Stimulated activated CD8-positive, alpha-beta memory T cell treated with anti-CD3 and anti-CD28 coated beads, Interleukin-15, amount 100 ng/mL, for 48 hours (primary cell): ENCODE measurements at places on chromosomes 4 and X.

GRCh38 chr4:145944886-145945285 lies 6.3 kb upstream of the ZNF827 start:
- no peak for DNase-seq

DNA sequence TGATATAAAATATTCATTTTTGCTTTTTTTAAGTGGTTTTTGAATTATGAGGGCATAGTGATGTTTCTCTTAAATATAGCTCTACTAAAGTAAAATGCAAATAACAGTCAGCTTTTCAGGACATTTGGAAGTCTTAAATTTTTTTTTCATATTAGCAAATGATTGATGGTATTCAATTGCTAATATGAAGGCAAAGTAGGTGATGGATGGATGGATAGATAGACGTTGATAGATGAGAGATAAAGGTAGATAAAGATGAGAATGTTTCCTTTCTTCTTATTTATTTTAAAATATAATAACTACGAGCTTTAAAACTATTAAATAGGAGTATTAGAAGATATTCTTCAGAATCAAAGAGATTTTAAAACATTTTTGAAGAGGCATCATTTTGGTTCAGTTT lies 83.7 kb downstream of the FBXO8 start:
- no peak for DNase-seq

- DNase-seq = no peak
Measured at GRCh38 chr4:112889619-112890527, 159.6 kb upstream of the ANK2 start.

DNA sequence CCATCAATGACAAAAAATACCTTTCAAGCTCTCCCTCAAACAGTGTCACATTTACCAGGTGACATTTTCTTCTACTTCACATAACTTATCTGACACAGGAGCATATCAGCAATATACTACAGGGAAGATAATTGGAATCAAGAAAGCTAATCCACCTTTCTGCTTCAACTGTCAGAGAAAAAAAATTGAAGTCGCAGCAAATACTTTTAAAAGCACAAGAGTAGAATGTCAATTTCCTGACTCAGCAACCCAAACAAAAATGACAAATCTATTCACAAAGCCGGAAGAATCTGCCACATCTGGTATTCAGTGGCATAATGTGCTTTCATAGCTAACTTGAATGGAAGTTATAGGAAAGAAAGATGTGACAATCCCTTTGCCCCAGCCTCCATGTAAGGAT lies 36.7 kb downstream of the AGA start:
- DNase-seq = no peak

DNA sequence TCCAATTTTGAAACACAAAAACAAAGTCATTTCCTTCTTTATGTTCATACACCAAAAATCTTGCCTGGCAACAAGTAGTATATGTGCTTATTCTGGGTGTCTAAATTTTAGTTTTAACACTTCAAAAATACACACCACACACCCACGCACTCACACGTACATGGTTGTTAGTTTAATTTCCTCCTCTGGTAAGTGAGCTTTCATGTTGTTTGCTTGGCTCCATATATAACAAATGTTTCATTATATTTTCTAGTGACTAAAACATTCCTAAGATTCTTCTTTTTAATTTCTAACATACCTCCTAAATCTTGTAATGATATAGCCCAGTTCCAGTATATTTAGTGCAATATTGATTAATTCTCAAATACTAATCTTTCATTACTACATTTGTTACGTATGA lies 80.9 kb downstream of the PRDM5 start:
- DNase-seq = no peak

GRCh38 chrX:121853762-121854613 lies 806.6 kb downstream of the GLUD2 start:
- DNase-seq = no peak

DNA sequence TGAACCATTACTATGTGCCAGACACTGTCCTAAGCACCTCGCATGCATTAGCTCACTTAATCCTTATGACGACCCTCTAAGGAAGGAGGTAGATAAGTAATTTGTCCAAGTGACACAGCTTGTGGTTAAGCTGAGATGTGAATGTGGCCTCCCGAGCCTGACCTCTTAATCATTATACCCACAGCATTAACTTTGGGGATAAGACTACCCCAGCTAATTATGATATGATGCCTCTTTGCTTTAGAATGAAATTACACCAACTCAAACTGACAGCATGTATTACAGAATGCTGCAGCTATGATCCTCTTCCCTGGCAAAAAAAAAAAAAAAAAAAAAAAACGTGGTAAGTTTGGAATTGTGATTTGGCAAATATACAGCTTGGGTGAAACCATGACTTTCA lies 53.5 kb downstream of the APBB2 start:
- no peak for DNase-seq

- no peak for DNase-seq
Measured at GRCh38 chr4:1821679-1822567, 28.8 kb downstream of the FGFR3 start.

DNA sequence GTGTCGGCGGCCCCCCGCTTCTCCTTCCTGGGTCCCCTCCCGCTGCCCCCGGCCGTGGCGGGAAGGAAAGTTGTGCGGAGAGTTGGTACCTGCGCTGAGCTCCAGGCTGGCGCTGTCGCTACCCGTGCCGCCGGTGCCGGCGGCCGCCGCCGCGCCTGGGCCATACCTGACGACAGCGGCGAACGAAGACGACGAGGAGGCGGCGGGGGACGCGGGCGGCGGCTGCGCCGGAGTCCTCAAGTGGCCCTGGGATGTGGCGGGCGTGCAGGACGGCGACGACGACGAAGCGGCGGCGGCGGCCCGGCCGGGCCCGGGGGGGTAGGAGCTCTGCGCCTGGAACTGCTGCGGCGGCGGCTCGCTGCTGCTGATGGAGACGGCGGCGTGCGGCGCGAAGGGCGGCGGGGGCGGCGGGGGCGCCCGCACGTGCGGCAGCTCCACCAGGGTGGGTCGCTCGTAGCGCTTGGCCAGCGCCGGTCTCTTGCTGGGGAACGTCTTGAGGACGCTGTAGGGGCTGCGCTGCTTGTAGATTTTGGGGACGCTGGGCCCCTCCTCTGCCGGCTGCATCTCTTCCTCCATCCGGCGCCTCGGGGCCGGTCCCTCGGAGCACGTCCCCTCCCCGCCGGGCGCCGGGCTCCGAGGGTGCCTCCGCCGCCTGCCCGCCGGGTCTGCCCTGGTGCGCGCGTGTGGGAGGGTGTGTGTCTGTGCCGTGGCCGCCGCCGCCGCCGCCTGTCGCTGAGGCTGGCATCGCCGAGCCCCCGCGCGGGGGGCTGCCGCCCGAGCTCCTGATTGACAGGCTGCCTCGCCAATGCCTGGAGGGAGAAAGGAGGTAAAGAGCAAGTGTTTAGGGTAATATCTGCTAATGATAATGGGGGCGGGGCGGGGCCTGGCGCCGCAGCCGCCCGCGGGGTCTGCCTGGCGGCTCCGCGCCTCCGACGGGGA lies 618 bp downstream of the BEND4 start:
- DNase-seq = peak; percentile 20

GRCh38 chr4:121428721-121429120 lies 47.9 kb upstream of the QRFPR start:
- DNase-seq = no peak

DNA sequence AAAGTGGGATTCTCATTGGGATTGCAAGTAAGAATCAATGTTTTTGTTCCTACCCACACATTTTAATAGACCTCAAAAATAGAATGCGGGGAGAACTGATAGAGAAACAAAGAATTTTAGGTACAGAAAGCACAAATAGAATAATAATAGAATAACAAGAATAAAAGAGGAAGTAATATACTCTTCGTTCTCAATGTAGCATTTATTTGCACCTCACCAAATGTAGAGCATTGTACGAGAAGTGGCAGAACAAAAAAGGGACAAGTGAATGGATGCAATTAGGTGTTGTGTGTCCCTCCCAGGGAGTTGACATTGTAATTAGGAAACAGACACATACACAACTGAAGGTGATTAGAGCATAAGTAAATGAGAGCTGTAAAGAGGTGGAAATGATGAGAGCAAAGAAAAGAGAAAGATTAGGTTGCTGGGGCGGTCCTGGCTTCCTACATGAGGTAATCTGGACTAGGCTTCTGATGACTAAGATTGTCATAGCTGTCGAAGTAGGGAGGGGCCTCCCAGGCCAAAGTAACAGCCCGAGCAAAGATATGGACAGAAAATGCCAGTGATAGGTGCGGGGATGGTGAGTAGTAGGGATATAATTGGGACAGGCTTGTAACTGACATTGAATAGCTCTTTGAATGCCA lies 10.4 kb downstream of the RAB9A start:
- DNase-seq = no peak

DNA sequence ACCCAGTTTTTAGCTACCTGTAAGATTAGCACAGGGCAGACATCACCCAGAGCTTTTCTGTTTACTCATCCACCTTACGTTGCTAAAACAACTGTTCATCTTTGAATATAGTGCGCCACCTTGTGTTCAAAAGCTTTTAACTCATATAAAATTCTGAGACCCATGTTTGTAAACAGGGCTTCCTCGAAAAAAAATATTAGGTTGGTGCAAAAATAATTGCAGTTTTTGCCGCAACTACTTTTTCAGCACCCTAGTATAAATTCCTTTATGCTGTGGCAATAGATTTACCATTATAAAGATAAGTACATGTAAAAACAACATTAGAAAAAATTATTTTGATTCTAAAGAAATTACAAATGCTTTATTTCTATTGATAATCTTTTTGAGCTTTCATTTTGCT lies 147.9 kb downstream of the LRBA start:
- DNase-seq = no peak

- DNase-seq = no peak
Measured at GRCh38 chr4:7462509-7462971, 27.8 kb upstream of the PSAPL1 start.

DNA sequence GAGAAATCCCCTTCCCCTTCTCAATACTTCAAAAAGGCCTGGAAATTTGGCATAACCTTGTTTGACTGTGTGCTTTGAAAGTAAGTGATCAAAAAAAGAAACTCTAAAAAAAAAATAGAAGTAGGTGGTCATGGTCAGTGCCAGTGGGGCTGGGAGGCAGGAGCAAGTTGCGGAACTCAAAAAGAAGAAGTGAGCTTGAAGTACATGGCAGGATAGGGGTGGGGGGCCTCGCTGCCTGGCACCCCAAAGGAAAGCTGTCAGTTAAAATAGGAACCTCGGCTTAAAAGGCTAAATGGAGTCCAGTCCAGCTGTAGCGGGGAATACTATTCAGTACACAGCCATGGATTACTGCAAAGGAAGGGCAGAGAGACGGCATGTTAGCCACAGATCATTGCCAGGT lies 12.2 kb upstream of the NKRF start:
- no peak for DNase-seq

- DNase-seq = no peak
Measured at GRCh38 chr4:14303856-14304255, 676.3 kb upstream of the BOD1L1 start.

DNA sequence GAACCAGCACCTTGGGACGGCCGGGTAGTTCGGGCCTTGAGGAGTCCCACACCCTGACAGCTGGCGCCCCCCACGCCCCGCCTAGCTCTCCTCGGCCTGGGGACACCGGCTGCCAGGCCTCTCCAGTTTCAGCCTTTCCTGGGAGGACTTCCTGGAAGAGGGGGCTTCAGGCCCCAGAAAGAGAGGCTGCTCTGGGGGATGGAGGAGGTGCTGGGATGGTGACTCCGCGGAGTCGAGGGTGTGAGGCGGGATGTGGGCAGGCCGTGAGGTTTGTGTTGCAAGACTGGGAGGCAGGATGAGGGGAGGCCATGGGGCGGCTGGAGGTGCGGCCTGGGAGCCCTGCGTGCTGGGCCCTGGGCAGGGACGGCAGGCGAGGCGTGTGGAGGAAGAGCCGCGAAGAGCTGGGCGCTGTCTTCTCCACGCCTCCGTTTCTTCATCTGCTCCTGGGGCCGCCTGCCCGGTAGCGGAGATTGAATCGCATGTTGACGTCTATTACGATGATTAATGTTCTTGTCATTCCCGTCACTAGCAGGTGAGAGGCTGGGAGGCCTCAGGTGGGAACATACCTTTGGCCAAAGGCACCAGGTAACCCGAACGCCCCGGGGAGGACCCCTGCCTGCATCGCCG lies 918 bp upstream of the FGFRL1 start:
- peak; percentile 76 for DNase-seq

GRCh38 chrX:69131886-69132285 lies 33.4 kb downstream of the PJA1 start:
- DNase-seq = no peak

DNA sequence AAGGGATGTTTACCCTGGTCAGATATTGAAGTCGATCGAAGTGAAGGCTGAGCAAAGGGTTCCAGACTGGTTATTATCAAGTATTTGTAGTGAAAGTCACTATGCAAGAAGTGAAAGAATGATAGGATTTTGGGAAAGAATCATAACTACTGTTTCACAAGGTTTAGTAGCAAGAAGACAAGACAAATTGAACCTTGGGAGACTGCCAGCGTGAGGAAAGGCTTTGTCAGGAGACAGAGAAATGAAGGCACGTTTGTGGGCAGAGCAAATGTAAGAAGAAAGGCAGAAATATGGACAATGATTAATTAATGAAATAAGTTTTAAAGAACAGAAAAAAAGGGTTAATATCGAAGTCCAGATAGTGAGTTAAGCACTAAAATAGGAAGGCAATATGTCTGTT lies 456.8 kb downstream of the TRIML1 start:
- no peak for DNase-seq

DNA sequence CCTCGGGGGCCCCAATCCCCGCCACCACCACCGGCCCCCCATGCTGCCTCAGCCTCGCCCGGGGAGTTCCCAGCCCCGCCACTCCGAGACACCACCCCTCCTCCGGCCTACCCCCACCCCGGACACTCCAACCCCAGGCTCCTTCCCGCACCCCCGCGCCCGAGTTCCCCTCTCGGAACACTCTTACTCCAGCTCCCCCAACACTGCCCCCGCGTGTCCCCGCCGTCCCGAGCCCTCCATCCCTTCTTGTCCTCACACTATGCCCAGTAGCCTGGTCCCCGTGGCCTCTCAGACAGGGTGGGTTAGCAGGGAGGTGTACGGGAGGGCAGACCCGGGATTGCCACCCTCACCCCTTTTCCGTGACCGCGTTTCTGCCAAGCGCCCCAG lies 276.1 kb downstream of the BCOR start:
- no peak for DNase-seq

DNA sequence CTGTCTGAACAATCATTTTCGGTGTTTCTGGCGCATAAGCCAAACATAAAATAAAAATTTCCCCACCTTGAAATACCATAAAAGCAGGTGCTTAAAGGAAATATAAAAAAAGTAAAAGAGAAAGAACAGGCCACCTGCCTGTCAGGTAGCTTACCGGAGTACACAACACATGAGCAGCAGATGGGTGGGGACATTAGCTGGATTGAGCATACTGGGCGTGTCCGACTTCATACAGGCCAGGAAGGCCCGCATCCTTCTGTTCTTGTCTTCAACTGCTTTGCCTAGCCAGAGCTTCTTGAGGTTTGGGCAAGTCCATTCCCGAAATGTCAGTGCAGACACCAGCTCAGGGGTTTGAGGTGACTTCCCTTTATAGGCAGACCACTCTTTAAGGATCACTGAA lies 66.7 kb downstream of the FAM120C start:
- DNase-seq = no peak

DNA sequence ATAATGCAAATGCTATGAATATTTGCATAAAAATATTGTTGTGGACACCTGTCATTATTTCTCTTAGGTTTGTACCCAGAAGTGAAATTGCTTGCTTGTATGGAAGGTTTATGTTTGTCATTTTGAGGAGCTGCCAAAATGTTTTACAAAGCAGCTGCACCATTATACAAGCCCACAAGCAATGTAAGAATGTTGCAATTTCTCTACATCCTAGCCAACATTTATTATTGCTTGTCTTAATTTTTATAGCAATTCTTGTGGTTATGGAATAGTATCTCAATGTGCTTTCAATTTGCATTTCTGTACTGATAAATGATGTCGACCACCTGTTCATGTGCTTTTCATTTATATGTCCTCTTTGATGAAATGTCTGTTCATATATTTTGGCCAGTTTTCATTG lies 18.7 kb upstream of the RBMX start:
- DNase-seq = no peak

- DNase-seq = no peak
Measured at GRCh38 chr4:101288365-101289145, 58.8 kb downstream of the PPP3CA start.
